ENCODE measurements at places on chromosomes 3 and 15.

DNA sequence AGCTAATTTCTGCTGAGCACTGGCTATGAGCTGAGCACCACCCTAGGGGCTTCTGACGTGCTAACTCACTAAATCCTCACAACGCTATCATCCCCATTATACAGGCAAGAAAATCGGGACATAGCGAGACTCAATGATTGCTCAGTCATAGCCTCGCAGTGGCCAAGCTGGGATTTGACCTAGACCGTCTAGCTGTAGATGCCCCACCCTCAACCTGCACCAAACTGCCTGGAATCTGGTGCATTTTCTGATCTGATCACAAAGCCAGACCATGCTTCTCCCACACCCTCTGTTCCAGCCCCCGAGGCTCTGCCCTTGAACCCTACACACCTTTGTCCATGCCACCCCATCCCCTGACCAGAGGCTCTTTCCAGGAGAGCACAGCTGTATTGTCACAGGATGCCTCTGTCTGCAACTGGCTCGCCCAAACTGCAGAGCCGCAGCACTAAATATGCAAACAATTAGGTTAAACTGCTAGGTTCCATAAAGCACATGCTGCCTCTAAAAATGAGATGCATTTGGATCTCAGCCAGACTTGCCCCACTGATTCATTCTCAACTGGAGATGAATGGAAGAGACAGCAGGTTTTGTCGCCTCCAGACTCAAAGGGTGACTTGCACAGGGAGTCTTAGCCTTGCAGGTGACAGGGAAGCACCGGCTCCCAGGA is 95.2 kb downstream of the NUP210 start:
- DNase-seq, result no peak

DNA sequence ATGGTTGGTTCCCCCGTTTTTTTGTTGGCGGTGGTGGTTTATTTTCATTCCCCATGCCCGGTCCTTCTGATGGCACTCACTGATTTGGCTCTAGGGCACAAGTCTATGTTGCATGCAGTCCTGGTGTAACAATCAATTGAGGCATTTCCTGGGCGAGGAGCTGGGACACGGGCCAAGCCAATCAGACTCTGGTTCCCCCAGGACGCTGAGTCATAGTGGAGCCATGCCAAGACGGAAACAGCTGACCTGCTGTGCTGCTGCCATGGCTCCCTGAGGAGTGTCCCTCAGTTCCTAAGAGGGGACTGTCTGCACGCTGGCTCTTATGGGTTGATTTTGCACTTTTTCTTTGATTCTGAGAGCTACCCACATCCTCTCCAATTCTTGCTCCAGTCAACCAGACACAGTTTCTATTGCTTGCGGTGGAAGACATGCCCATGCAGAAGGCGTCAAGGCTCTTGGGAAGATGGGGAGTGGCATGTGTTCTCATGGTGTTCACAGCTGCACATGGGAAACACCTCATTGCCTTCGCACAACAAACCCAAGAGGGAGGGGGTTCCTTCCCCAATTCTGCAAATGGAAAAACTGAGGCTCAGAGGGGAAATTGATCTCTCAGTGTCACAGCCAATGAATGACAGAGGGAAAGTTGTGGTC is 28.3 kb upstream of the ALDH1L1 start:
- DNase-seq, result peak; percentile 91

- no peak for DNase-seq
Observed at GRCh38 chr15:99132122-99132521, 27.2 kb downstream of the SYNM start.

- DNase-seq, result no peak
Observed at GRCh38 chr3:147415286-147415685, 6.1 kb downstream of the ZIC1 start.

DNA sequence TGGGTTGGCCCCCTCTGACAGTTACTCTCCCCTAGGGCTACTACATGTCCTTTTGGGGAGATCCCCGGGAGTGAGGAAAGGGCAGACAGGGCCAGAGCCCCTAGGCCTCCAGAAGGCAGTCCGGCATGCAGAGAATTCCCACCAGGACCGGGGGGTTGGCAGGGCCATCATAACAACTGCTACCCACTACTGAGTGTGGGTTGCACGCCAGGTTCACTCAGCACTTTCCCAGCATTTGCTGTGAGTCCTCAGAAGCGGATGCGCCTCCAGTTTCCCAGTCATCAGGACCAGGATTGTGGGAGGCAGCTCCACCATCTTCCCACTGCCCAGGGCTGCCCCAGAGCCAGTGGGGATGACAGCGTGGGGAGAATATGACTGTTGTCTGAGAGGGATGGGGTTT is 51.2 kb upstream of the HERC1 start:
- no peak for DNase-seq

GRCh38 chr15:31448635-31448979 is 122.0 kb downstream of the KLF13 start:
- no peak for DNase-seq

GRCh38 chr15:32715276-32715675 is 2.5 kb upstream of the GREM1 start:
- no peak for DNase-seq

- no peak for DNase-seq
Observed at GRCh38 chr3:79255702-79256101, 512.1 kb downstream of the ROBO1 start.

DNA sequence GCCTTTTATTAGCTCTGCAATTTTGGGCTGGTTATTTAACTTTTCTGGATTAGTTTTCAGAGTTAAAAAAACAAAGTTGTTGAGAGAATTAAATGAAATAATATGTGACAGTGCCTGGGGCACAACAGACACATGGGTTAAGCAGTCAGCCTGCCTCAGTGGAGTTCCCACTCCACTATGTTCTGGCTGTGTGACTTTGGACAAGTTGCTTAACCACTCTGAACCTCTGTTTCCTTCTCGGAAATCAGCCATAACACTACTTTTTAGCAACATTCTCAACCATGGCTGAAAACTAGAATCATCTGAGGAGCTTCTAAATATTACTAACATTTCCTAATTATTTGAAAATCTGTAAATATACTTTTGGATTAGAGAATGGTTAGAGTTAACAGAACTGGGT is 56.5 kb upstream of the SLC6A11 start:
- no peak for DNase-seq

Data from NCI-H345 (cell line).